NCI-H460 (cell line): ENCODE measurements at places on chromosomes 12 and 14. TPM values are rescaled to one million over a fixed set of nuclear protein-coding genes. Genes with fewer than 3 reads are reported as not detected.

The MYH6 gene
- total RNA-seq: not detected in 2 replicates

The RPL10L gene
- total RNA-seq: not detected in 2 replicates

The ANO2 gene
- total RNA-seq: not detected in 2 replicates

The GATC gene
- total RNA-seq: 32.8 and 35.6 TPM in 2 replicates

GRCh38 chr14:50770586-50770985 is 60.4 kb downstream of the NIN start:
- no peak for DNase-seq

DNA sequence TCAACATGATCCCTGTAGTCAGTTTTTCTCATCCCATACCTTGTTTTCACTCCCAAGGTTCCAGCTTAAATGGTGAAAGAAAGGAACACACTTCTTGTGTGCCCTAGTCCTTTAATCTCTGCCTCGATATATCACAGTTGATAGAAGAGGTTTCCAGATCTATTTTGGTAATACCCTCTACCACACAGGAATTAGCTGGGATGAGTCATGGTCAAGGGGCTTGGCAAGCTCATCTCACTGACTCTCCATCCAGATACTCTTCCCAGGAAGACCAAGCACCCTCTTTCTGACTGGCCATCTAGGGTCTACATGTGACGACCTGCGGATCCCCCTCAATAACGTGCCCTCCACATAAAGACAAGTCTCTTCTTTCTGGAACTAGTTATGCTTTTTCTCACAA is 277.9 kb downstream of the ITPR2 start:
- DNase-seq: no peak

DNA sequence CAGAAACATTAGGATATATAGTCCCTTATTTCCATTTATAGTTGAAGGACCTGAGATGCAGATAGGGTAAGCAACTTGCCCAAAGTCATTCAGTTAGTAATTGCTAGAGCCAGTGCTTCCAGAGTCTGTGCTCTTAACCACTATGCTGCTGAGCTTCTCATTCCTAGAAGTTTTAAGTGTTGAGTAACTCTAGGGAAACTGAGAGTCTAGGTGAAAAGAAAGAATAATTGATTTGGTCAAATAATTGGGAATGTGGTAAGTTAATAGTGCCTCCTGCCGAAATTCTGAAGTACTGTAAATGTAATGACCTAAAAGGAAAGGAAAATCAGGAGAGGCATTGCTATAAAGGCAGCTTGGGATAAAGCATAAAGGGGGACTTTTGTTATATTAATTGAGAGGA is 14.1 kb downstream of the PYROXD1 start:
- DNase-seq: no peak

DNA sequence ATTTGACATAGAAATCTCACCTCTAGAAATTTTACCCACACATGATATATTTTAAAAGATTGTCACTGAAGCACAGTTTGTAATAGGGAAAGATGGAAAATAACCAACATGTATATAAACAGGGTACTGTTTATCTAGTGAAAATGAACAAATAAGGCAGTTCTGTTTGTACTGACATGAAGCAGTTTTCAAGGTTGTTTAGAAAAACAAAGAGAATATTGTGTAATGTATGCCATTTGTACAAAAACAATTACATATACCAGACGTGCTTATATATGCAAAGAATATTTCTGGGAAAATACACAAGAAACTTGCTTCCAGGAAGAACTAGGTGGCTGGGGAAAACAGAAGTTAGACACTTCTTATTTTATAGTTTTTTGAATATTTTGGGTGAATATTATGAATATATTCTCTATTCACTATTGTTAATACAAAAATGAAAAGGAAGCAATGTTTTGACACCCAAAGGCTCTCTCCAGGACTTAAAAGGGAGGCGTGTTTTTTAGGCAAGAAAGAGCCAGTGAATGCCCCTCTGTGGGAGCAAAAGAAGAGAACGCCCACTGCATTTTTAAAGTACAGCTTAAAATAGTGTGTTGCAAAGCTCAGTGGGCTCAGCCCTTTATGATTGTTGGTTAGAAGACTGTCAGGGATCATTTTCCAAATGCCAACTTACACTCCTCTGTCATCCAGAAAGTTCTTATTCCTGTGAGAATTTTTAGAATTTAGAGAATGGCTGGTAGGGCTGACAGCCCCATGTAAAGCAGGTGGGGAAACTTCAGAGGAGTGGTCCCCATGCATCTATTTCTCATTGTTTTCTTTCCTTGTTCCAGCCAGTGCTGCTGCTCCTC is 59.6 kb upstream of the FERMT2 start:
- no peak for DNase-seq

GRCh38 chr12:26434299-26435068 is 239.1 kb downstream of the SSPN start:
- peak; percentile 32 for DNase-seq

DNA sequence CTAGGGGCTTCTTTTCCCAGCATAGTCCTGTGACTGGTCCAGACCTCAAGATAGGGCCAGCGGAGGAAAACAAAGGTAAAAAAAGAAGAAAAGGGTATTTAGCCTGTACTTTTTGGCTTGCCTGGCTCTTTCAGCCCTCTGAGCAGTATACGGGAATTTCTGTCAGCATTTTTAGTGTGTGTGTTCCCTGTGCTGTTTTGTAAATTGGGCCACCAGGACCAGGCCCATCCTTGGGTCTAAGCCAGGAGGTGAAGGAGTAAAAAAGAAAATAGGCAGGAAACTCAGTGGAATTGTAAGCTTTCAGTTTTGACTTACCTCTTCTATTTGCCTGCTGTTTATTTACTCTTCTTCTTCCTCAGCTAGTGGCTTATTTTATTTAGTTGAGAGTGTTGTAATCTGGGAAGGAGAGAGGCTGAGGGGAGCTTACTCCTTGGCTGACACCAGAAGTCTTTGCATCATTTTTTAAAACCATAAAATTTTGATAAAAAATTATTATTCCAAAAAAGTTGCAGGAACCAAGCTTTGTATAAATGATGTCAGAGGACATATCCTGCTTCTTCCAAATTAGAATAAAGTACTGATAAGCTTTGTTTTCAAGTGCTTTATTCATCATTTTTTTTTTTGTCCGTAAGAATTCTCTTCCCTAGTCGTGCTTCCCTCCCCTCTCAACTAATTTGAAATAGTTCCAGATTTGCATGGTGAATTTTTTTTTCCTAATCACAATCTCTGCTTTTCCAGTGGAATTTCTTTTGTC is 63.7 kb downstream of the DIP2B start:
- no peak for DNase-seq

DNA sequence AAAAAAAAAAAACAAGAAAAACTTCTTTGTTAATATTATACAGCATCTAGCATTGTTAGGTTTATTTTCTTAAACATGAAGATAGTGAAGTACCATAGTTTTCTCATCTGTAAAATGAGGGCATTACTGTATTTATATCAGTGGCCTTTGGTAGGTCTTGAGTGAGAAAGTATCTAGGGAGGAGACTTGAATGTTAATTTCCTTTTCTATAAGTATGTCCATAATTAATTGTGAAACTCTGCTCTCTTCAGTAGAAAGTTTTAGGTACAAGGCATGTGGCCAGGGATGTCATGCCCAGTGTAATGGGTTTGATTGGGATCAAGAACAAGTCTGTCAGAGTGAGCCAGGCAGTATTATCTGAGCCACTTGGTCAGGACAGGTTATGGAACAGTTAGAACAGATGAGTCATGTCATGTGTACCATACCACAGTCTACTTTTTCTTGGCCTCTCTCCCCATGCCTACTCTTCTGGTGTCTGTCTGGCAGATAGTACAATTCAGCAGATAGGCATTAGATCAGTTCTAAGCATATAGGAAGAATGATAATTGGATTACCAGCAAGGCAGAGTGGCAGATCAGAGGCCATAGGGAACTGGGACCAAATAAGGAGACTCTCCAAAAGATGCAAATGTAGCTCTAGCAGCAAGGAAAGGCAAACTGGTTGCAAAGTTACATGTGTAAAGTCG is 30.4 kb downstream of the FBXO34 start:
- DNase-seq: no peak

DNA sequence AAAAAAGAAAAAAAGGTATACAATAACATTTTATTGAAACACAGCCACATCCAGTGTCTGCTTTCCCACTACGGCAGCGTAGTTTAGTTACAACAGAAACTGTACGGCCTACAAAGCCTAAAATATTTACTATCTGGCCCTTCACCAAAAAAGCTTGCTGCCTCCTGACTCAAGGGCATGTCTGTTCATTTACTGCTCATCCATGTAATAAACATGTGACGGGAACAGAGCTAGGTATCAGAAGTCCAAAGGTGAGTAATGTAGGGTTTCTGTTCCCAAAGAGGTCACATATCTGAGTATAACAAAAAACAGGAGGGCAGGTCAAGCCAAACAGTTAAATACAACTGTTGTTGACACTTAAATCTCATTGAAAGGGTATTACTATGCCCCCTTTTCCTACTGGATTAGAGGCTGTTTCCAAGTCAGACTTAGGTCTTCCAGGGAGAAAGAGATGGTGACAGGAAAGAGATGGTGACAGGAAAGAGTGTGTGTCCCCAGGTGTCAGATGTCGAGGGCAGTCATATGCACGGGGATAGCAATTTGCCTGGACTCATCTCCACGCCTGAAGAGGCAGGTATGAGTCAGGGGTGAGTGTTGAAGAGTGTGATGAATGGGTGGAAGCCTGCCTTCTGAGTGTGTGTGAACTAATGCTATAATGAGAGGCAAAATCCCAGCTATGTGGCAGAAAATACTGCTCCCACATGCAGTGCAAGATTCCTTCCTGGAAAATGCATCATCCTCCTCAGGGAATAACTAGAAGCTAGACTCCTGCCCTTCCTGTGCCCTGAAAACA is 77.7 kb downstream of the MAP3K9 start:
- DNase-seq: no peak
